ENCODE measurements at places on chromosomes 7 and 10.

GRCh38 chr10:12416344-12417050, 67.2 kb downstream of the CAMK1D start:
- DNase-seq = no peak

DNA sequence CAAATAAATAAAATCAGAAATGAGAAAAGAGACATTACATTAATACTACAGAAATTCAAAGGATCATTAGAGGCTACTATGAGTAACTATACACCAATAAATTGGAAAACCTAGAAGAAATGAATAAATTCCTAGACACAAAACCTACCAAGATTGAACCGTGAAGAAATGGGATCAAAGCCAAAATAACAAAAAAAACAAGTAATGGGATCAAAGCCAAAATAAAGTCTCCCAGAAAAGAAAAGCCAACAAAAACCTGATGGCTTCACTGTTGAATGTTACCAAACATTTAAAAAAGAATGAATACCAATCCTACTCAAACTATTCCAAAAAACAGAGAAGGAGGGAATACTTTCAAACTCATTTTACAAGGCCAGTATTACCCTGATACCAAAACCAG, 20.0 kb downstream of the GSDME start:
- no peak for DNase-seq

- no peak for DNase-seq
Measured at GRCh38 chr7:70599446-70600190, 532.3 kb upstream of the GALNT17 start.

DNA sequence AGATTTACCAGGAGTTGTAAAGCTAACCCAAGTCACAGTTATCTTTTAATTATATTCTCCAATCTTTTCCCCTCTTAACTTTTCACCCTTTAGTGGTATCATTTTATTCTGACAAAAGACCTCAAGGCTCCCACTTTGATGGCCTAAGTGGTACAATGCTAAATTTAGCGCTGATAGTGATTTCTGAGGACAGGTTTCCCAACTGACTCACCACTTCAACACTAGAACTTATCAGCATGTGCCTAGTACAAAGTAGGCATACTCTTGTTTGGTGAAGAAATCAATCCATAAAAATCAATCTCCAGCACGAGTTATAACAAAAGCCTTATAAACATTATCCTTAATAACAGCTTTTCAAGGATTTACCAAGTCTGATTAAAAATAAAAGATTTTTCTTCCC, 7.5 kb downstream of the SNX13 start:
- no peak for DNase-seq

- DNase-seq = no peak
Measured at GRCh38 chr7:107666790-107667189, 6.2 kb downstream of the SLC26A4 start.

GRCh38 chr10:33966946-33967345, 632.5 kb upstream of the NRP1 start:
- DNase-seq = no peak

DNA sequence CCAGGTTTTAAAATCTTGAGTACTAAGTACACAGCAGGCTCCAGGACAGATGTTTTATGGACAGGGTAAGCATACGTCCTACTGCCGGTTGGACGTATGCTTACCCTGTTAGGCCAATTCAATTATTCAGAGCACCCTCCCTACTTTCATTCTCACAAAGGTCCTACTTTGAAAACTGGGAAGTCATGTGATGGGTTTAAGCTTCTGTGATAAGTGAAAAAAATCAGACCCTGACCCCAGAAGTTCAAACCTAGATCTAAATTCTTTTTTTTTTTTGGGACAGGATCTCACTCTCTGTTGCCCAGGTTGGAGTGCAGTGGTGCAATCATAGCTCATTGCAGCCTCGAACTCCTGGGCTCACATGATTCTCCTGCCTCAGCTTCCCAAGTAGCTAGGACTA, 55.2 kb downstream of the HIPK2 start:
- no peak for DNase-seq

DNA sequence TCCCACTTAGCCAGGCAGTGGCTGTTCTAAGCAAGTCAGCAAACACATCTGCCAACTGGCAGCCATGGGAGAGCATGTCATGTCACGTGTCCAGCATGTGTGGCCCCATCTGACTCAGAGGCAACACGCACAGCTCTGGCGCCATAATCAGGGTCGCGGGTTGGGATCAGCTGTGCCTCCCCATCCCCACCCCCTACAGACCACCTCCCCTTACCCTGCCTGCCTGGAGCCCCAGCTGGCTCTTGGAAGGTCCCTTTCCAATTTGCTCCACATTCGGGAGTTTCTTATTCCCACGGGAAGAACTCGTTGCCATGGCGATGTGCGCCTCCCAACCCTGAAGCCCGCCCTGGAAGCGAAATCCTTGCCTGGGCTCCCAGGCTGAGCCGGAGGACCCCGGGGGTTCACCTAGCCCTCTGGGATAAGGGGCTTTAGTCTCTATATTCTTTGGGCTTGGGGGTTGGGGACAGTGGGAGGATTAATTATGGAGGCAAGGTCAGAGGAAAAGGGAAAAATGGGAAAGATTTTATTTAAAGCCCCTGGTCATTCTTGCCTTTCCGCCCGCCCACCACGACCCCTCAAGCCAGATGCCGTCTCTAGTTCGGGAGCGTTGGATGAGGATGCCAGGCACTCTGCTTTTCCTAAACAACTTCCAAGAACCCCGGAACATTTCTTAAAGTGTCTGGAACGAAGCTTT, 283.7 kb downstream of the ZEB1 start:
- DNase-seq = no peak

DNA sequence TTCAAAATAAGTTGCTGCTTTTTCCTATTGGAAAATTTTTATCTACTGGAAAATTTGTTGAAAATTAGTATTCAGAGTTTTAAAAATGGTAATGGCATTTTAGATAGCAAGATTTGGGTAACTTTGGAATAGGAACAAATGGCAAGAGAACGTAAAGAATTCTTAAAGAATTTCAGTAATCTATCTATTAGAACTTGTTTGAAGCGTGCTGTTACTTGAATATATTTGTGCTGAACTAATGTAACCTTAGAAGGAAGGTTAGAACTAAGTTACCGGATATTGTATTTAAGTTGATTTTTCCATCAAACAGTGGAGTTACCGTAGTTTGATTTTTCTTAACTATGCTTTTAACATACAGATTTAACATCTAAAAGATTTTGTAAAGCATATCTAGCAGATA, 25.9 kb downstream of the SEPTIN7 start:
- DNase-seq = no peak

DNA sequence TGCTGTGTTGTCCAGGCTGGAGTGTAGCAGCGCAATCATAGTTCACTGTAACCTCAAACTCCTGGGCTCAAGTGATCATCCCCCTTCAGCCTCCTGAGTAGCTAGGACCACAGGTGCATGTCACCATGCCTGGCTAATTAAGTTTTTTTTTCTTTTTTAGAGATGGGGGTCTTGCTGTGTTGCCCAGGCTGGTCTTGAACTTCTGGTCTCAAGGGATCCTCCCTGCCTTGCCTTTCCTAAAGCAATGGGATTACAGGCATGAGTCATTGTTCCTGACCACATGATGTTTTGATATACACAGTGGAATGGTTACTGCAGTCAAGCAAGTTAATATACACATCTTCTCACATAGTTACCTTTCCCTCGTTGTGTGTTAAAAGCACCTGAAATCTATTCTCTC, 140.3 kb downstream of the GPR85 start:
- DNase-seq = no peak

DNA sequence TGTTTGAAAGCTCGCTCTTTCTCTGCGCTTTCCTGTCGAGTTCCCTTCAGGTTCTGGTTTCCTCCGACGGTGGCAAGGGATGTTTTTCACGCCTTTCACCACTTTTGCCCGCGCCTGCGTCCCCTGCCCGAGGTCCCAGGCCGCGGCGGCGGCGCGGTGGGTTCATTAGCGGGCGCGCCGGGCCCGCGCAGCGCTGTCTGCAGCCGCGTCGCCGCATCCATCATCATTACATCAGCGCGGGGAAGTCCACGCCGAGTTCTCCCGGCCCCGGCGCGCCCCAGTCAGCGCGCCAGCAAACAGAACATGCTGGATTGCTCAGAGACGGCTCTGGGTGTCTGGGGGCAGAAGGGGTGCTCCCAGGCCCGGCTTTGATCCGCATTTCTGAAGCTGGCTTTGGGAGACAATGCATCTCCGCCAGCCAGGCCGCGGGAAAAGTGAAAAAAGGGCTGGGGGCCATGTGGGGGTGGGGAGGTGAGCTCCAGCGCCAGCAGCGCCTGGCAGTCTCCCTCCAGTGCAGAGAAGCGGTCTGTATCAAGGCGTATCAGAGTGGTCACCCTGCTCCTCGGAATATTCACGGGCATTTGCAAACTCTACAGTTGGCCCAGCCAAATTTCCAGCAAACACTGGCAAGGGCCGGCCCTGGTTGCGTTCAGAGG, 8.9 kb downstream of the GLI3 start:
- DNase-seq = no peak

DNA sequence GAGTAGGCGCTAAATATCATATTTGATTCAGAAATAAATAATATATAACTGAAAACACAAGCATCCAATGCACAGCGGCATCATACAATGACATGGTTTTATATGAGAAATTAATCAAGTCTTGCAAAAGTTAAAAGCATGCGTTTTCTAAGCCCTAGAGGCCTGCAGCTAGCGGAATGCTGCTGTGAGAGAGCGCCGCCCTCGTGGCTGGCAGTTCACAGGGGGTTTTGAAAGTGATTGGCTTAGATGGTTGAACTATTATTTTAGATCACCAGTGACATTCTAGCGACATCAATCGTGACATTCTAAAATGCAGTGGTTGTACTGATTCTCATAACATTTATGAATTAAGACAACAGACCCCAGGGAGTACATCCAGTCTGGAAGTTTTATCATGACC, 235.2 kb upstream of the MGMT start:
- no peak for DNase-seq

DNA sequence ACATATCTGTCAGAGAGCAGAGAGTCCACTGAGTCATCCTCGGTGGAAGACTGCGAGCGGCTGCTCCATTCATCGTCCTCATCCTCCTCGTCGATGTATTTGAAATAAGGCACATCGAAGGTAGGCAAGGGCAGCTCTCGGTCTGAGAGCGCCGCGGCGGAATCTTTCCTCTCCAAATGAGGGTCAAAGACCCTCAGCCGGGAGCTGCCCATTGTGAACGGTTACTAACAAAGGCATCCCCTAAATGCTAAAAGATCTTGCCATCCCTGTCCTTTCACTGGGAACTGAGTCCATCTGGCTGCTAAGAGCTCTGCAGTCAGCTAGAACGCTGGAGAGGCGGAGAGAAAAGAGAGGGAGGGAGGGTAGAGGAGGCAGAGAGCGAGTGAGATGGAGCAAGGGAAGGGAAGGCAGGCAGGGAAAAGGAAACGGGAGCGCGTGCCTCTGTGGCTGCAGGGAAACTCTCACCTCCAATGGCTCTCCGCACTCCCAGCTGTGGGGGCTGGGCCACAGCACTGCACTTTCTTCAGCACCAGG, 163.4 kb downstream of the RAPGEF5 start:
- DNase-seq = no peak

- DNase-seq = no peak
Measured at GRCh38 chr10:88071879-88072278, 208.5 kb downstream of the PTEN start.

DNA sequence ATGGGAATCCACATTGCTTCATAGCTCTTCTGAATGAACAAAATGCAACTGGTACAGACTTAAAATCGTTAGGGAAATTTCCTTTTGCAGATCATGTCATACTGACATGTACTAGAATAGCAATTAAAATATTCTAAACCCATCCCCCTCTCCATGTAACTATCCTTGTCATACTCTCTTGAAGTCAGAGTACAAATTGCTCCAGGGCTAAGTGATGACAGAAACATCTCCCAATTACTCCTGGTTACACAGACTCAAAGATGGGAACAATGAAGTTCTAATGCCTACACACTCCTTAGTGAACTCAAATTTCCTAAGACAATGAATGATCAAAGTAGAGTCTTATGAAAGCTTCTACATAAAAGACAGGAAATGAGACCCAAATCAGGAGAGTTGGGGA, 87.2 kb downstream of the PDE1C start:
- no peak for DNase-seq

GRCh38 chr10:6154566-6154965, 48.2 kb upstream of the PFKFB3 start:
- no peak for DNase-seq

DNA sequence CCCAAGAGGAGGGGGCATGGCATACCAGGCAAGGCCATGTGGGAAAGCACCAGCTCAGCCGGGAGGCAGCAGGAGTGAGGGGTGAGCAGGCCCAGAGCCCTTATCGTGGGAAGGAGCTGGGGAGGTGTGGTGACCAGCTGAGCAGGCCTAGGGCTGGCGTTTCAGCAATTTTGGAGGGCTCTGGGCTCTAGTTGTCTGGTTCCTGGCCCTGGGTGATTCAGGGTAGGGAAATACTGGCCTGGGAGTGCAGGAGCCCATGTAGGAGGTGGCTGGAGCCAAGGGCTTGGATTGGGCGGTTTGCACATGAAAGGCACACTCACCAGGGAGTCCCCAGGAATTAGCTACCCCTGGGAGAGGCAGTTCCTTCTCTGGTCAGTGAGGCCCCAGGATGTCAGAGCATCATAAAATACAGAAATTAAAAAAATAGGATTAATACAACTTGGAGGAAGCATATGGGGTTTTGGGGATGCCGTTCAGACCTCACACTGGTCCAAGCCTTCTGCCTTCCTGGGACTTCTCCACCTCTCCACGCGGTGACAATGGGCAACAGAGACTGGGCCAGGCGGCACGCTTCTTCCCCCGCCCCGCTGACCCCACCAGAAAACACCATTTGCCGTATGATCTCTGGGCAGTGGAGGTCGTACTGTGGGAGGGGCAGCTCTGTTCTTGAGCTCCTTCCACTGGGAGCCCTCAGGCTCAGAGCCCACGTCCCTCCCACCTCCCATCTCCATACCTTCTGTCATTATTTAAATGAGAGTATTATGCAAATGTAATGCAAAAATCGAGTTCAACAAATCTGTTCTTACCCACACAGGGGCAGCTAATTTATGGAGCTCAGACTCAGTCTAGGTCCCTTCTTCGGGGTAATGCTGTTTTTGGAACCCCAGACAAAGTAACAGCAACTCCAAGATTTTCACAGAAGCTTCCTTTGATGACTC, 133.0 kb upstream of the FAM20C start:
- no peak for DNase-seq

DNA sequence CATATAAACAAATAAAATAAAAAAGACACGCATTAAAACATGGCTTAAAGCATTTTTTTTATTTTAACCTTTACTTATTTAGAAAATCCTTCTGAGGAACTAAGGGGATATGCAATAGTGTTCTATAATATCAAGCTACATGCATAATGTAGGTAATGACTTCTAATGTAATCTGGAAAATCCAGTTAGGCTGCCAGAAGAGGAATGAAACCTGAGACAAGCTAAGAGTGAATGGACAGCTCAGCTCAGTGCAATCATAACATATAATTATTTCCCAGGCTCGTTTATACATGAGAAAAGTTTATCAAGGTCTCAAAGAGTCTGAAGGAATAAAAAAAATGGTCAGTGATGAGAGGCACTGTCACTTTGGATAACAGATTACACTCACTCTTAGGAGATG, 649.0 kb upstream of the PCDH15 start:
- no peak for DNase-seq

Measured in HCT116 (cell line).